NCI-H1048 (cell line): ENCODE measurements at places on chromosomes 12 and 14.

GRCh38 chr12:114215746-114216145 lies 190.2 kb downstream of the TBX5 start:
- DNase-seq = no peak

DNA sequence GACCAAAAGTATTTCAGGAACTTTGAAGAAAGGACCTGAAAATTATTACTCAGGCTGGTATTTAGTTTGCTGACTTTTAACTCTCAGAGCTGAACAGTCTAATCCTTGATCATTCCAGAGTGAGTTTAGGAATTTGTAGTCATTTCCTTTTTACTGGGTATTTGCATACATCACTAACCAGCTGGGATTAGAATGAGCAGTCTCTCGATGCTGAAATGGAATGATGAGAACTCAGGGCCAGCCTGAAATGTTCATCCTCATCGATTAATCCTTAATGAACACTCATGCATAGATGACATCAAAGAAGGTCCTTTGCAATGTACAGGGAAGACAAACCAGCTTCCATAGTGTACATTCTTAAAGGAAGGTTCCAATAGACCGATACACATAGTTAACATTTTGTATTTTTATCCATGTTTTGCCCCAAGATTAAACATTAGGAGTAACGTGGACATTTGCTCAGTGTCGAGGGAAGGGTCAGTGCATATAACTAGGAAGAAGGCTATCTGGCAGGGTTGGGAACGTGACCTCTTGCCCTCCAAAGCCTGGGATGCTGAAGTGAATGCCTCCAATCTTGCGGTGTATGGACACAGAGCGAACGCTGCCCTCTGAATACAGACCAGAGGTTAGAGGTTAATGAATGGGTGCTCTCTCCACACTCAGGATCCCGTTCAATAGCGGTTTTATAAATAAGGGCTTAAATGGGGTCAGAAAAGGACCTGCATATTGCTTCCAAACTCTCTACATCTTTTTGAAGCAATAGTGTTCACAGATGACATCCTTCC lies 14.5 kb downstream of the FBXL14 start:
- no peak for DNase-seq

- DNase-seq = no peak
Measured at GRCh38 chr14:94522115-94522724, 13.0 kb upstream of the SERPINA12 start.

- peak; percentile 45 for DNase-seq
Measured at GRCh38 chr12:66066137-66066928, 64.2 kb downstream of the LLPH start.

DNA sequence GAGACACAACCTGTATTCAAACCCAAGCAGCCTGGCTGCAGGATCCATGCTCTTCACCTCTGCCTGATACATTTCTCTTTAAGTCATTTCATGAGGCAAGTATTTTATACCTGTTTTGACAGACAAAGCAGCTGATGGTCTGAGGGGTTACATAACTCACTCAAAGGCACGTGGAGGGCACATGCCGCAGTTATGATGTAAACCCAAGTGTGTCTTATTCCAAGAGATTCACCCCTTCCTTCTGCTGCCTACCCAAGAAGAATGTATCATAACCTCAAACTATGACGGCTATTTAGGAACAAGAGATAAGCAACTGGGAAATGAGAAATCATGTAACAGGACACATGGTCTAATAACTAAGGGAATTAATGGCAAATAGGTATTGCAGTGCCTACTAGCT lies 329.8 kb upstream of the TMPO start:
- DNase-seq = no peak

GRCh38 chr14:105881021-105881930 lies 354.9 kb downstream of the TMEM121 start:
- no peak for DNase-seq

DNA sequence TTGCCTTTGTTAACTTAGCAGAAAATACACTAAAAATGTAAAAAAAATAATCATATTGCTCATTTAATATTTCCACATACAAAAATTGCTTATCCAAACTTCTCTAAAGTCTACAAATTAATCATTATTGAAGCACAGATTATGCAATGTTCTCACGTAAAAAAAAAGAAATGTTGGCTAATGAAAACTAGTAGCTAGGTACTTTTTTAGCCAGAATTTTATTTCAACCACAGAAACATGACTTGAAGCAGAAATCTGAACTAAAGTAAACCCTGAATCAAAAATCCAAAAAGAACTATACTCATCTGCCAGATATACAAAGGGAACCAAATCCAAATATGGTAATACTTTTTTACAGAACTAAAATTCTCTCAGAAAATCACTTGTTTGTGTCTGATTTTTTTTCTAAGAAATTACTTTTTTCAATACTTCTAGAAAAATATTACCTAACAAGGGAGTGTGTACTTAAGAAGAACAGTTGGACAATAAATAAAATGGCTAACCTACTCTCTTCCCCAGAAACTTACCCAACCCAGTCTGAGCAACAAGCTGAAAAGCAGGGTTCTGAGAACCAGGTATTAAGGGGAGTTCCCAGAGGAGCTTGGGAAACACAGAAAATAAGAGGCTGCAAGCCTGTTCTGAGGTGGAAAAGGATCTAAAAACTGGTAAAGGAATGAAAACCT lies 78.4 kb upstream of the RAP1B start:
- DNase-seq = no peak

- DNase-seq = no peak
Measured at GRCh38 chr12:59168647-59169046, 248.3 kb upstream of the LRIG3 start.
